H1 (cell line): ENCODE measurements at places on chromosomes 7 and 10.

DNA sequence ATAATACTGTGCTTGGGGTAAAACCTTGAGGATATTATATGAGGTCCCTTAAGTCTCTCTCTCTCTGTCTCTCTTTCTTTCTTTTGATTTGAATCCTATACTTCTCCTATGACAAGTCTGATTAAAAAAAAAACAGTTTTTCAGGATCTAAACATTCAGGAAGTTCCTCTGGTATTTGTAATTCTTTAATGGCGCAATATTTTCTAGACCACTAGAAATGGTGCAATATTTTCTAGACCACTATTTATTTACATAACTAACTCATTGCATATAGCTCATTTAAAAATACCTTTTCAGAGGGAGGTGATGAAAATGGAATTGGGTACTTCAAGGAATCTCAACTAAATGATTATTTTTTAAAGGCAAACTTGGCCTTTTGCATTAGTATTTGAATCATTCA, 1235.3 kb downstream of the GATA3 start:
- no peak for DNase-seq

GRCh38 chr10:49841615-49842332, 79.7 kb upstream of the OGDHL start:
- DNase-seq, result no peak

DNA sequence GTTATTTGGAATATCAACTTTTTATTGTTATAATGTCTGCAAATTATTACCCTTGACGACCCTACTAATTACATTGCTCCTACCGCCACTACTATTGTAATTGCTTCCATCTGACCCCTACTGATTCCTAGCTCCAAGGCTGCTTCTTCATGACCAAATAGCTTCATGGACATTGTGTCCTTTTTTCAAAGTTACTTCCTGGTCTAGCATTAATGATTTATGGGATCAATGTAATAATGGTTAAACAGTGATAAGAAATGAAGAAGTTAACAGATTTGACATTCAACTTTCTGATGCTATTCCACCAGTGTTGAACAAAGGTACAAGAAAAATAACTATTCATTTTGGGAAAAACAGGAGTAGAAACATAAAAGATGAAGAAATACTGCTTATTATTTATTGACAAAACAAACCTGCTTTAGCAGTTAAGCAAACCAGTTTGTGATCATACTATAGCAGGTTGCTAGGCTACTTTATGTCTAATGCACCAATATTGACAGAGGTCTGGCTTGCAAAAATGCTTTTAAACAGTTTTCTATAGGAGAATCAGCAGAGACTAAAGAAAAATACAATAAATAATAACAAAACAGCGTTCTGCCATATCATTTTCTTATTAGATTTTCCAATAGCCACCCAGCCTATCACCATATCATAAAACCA, 125.8 kb downstream of the PCLO start:
- DNase-seq, result no peak

DNA sequence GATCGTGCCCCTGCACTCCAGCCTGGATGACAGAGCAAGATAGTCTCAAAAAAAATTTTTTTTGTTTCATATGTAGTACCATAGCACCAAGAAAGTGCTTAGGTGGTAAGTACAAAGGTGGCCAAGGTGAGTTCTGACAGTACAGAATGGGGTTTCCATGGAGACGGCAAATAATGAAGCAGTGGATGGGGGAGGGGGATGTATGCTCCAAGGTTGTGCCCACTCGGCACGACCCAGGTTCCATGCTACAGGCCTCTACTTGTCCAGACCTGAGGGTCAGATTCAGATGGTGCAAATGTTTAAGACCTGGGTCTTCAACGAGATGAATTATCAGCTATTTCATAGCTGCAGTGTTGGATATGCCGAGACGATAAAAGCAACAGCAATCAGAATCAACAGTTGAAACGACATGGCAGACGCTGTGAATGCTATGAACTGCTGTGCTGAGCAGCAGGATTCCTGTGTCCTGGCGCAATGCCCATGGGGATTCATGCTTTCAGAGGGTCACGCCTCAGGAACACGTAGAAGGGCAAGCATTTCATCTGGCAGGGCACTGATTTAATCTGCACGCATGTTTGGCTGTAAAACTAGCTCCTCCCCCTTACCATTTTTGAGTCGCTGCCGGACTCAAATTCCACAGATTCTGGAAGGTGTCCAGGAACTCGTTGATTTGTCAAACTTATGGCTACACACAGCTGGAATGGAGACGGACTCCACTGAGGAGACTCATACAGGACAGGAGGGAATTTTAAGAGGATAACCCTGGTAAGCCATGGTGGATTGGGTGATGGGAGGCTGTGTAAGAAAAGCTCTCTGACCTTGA, 256.5 kb downstream of the FRMD4A start:
- no peak for DNase-seq
